Ascending aorta (tissue), 2 donors: ENCODE measurements at places on chromosomes 2 and 18.

DNA sequence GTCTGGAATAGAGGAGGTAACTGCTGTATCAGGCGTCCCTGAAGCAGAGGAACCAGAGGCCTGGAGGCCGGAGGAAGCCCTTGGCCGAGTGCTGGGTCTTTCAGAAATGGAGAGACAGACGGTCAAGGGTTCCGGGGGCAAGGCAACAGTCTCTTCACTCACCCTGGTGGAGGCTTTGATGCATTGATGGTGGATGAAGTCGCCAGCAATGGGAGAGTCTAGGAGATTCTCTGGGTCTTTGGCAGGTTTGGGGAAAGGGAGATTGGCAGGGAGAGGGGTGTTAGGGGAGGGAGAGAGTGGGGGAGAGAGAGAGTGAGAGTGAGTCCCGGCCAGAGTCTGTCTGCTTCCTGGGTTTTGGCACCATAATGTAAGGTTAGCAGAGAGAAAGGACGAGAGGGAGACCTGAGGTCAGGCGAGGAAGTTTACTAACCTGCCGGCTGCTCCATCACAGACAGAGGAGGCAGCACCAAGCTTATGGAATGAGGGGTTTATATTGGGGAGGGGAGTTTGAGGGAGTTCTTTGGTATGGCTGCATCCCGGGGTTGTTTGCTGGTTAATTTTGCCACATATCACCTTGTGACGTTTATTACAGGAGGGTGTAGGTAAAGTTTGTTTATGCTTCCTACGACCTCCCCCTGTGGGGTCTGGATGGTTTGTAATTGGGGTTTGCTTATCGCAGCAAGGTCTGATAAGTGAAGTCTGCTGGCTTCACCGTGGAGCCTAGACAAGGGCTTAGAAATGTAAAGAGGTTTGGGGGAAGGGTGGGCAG is 19.6 kb downstream of the COMMD1 start:
- DNase-seq: no peak

- no peak for DNase-seq
Observed at GRCh38 chr2:51723691-51724090, 691.8 kb upstream of the NRXN1 start.

DNA sequence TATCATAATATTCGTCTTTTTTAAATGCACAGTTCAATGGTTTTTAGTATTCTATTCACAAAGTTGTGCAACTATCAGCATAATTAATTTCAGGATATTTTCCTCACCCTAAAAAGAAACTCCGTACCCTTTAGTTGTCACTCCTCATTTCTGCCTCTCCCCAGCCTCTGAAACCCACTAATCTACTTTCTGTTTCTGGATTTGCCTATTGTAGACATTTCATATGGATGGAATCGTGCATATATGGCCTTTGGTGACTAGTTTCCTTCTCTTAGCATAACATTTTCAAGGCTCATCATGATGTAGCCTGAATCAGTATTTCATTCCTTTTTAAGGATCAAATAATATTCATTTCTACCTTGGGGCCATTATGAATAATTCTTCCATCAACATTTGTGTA is 18.5 kb downstream of the NEURL3 start:
- DNase-seq: no peak

DNA sequence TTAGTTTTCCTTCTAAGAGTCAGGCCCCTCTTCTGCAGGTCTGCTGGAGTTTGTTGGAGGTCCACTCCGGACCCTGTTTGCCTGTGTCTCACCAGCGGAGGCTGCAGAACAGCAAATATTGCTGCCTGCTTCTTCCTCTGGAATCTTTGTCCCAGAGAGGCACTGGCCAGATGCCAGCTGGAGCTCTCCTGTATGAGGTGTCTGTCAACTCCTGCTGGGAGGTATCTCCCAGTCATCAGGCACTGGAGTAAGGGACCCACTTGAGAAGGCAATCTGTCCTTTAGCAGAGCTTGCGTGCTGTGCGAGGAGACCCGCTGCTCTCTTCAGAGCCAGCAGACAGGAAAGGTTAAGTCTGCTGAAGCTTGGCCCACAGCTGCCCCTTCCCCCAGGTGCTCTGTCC is 4.8 kb downstream of the REG1B start:
- no peak for DNase-seq

- no peak for DNase-seq
Observed at GRCh38 chr2:191081411-191082155, 67.6 kb upstream of the STAT1 start.

DNA sequence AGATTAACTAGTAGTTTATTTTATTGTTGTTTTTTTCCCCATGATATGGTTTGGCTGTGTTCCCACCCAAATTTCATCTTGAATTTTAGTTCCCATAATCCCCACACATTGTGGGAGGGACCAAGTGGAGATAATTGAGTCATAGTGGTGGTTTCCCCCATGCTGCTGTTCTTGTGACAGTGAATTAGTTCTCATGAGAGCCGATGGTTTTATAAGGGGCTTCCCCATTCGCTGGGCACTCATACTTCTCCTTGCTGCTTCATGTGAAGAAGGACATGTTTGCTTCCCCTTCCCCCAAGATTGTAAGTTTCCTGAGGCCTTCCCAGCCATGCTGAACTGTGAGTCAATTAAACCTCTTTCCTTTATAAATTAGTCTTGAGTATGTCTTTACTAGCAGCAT is 36.5 kb downstream of the GALNT14 start:
- DNase-seq: no peak

DNA sequence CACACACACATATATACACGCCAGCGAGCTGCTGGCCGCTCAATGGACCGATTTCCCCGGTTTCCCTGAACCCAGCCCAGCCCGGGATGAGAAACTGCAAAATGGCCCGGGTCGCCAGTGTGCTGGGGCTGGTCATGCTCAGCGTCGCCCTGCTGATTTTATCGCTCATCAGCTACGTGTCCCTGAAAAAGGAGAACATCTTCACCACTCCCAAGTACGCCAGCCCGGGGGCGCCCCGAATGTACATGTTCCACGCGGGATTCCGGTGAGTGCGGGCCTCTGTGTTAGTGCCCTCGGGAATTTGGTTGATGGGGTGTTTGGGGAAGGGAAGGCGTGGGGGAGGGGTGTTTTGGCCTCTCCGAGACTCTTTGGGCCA is 392 bp downstream of the ST8SIA3 start:
- DNase-seq: no peak
